A549 treated with CORT108297 at 1 μM for 4 hours (cell line): ENCODE measurements at places on chromosomes 12 and 14. TPM values are rescaled to one million over a fixed set of nuclear protein-coding genes. Genes with fewer than 3 reads are reported as not detected.

HOXC6 gene
- 4.4 to 5.7 TPM (median 4.9 TPM) in 5 replicates for total RNA-seq

LYZ gene
- total RNA-seq = 0.30 TPM in 1 of 5 replicates, not detected in the others

KRT83 gene
- 3.4 to 6.5 TPM (median 5.6 TPM) in 5 replicates for total RNA-seq

KRT81 gene
- total RNA-seq = 3,262 to 4,197 TPM (median 4,015 TPM) in 5 replicates
